NCI-H2081 (cell line): ENCODE measurements at places on chromosomes 12 and 14.

- peak; percentile 45 for DNase-seq
These were observed 84.4 kb downstream of the C2CD5 start for GRCh38 chr12:22459838-22460490.

- no peak for DNase-seq
These were observed 6.8 kb downstream of the IFI27L1 start for GRCh38 chr14:94087891-94088290.

DNA sequence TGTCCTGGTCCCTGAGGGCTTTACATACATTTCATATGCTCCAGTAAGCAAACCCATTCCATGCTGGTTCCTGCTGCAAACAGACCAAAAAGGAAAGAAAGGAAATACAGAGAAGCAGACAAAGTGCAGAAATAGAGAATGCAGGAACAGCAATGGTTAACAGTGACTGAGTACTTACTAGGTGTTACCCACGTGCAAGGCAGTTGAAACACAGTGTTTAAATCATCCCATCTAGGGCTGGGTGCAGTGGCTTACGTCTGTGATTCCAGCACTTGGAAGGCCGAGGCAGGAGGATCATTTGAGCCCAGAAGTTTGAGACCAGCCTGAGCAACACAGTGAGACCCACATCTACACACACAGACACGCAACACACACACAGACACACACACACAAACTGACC, 21.2 kb upstream of the NINJ2 start:
- no peak for DNase-seq

DNA sequence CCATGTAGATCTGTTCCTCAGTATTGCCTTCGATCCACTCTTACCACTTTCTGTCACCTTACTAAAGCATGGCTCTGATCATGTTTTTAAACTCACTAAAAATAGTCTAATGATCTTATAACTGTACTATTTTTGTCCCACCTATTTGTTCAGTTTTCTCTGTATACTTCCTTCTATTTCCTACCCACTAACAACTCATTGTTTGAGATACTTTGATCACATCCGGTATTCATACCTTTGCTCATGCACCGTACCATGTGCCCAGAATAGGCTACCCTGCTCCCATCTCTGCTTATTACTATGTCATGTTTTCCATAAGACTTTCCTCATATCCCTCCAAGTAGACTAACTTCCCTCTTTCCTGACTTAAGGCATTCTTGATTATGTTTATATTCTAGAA, 128.6 kb downstream of the MED13L start:
- no peak for DNase-seq

- peak; percentile 63 for DNase-seq
These were observed 11.2 kb upstream of the PYGL start for GRCh38 chr14:50955373-50956043.

- DNase-seq, result no peak
These were observed 8.8 kb downstream of the TAS2R13 start for GRCh38 chr12:10900530-10900929.

GRCh38 chr14:38442208-38442607, 186.3 kb upstream of the CLEC14A start:
- no peak for DNase-seq

- DNase-seq, result no peak
These were observed 238.8 kb downstream of the PAWR start for GRCh38 chr12:79451978-79452377.

- DNase-seq, result peak; percentile 20
These were observed 1.1 kb upstream of the MTA1 start for GRCh38 chr14:105418269-105419194.

DNA sequence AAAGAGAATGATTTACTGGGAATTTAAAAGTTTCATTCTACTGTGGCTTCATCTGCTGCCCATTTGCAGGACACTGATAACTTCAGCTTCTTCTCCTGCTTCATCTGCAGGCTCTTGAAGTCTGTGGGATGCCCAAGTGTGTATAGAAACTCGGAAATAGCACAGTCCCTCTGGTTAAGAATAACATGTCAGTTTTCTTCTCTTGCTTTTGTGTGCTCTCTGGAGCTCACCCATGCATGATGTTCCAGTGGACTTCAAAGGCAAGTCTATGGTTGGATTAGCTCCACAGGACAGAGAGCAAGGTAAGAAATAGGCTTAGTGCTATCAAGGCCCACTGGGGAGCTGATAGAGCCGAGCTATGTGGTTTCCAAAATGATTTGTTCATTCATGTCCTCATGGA, 13.7 kb downstream of the RMST start:
- DNase-seq, result no peak

DNA sequence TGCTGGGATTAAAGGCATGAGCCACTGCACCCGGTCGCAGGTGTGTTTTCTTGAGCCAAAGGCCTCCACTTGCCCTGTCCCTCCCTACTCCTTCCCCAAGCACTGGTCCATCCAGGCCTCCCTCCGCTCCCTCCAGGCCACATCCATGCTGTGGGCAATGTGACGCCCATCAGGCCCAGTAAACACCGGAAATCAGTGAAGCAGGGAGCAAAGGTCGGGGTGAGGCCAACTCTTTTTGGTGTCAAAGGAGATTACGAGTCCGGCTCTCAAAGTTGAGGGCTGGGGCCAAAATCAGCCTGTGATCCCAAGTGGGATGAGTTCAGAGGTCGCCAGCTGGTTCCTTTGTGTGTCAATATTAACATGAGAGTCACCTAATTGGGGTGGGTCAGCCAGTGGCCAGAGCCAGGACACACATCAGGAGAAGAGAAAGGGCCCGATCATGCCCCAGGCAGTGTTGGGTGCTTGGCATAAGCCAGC, 195.7 kb downstream of the RBM19 start:
- no peak for DNase-seq

DNA sequence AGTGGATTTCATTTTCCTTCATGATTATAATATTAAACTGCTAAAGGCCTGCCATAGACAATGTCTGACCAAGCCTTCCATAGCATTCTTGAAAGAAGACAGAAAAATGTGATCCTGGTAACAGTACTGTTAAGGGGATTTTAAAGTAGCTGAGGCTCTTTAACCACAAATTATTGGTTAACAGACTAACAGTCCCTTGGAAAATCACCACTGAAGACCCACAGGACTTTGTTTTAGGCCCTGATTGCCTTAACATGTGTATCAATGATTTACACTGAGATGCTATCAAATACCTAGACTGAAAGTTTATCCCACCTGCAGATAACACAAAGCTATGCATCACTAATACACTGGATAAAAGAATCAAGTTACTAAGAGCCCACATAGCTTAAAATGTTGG, 6.0 kb downstream of the KRT79 start:
- no peak for DNase-seq

DNA sequence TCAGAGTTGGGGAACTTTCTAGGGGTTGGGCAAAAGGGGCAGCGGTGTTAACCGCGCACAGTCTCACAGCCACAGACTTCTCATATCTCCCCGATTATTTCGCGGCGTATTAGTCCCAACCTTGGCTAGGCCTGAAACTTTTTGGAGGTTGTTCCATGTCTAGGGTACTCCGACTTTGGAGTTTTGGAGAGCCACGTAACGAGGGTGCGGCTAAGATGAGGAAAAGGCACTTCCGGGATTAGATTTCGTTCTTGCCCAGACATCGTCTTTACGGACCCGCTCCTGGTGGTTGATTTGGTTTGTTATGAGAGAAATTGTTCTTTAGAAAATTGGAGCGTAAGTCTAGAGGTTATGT, 513 bp downstream of the CCNK start:
- DNase-seq, result no peak

GRCh38 chr12:119775246-119775895, 101.7 kb downstream of the CIT start:
- no peak for DNase-seq

DNA sequence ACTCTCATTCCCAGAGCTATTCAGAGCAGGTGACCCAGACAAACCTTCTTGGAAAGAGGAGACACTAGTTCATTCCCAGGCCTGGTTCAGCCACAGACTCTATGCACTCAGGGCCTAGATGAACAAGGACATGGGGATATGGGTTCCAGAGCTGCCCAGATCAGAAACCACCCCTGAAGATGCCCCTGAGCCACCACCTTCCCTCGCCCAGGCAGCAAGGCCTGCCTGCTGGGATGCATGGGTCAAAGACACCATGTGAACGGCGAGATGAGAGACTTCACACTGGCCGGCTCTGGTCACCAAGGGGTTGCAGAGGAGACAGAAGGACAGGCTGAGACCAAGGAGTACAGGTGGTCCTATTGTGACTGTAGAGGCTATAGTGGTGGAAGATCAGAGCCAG, 4.1 kb downstream of the SERPINA12 start:
- no peak for DNase-seq

DNA sequence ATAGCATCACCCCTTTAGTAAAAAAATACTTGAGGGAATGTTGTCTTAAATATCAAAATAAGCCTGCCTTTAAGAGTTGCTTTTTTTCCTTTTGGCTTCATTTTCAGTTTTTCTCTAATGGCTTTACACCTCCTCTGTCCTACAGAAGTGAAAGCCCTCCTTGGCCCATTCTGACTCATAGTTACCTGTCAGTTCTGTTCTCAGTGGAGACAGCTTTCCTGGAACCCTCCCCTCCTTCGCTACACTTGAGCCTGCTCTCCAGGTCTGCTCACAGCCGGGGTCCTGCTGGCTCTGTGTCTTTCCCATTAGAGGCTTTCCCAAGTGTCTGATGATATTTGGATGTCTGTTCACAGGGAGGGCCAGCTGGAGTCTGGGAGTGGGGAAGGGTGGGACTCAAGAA, 84.0 kb downstream of the PELI2 start:
- no peak for DNase-seq
